ENCODE measurements at places on chromosomes 2 and 18.

GRCh38 chr2:101076581-101076980 lies 74.5 kb downstream of the RPL31 start:
- no peak for DNase-seq

- no peak for DNase-seq
Measured at GRCh38 chr18:11669271-11669947, 19.7 kb upstream of the GNAL start.

DNA sequence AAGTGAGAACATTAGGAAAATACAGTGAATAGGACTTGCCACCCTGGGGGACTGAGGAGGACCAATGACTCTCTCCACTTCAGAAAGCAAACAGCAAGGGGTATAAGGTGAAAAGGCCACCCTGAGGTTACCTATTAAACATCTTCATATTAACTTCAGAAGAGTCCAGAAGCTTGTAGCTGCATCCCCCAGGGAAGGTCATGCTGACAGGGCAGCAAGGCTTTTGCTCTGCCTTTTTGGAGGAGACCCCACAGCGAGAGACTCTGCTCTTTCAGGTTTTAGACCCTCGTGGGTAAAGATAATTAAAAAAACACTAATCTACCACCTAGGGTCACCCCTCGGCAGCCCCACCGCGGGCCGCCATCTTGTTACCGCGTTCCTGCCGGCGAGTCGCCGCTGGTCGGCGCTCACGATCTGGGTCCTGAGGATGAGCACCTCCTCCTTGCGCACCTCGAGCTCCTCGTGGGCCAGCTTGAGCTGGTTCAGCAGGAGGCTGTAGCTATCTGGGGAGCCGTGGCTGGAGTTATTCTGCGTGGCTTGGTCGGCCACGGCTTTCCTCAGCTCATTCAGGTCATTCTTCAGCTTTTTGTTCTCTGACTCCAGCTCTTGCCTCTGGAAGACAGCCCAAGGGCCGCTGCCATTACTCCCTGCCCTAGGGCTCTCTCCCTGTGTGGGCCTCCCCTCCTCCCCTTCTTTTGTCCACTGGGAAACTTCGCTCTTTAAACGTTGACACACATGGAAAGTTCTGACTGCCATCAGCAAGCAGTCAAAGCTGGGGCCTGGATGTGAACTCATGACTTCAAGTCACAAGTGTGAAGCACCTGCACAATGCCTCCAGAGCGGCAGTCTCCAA lies 50.7 kb upstream of the ACAA2 start:
- DNase-seq: no peak

DNA sequence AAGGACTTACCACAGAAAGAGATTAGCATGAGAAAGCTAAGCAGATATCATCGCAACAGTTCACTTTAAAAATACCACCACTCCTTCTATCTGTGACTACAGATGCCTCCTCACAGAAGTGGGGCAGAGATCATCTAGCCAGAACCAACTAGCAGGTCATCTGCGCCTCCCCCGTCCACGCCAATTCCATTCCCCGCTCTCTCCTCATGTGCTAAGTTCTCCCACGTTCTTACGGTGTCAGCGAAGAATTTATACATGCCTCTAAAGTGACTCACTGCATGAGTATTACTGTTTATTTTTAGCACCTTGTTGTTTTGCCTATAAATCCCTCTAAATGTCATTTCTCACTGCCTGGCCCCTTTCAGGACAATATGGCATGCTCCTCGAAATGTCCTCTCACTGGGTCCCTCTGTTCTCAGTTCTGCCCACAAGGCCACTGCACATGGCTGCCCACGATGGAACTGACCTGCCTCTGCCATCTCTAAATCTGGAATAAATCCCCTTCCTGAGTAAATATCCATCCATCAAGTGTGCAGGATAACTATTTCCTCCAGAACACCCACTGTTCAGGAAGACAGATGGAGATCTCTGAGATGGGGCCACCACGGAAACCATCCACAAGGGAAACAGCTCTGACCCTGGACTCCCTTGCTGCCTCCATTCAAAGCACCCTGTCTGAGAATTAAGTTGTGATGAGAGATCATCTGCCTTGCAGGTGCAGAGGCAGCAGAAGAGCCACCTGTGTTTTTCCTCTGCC lies 137.7 kb downstream of the IRS1 start:
- DNase-seq: no peak

DNA sequence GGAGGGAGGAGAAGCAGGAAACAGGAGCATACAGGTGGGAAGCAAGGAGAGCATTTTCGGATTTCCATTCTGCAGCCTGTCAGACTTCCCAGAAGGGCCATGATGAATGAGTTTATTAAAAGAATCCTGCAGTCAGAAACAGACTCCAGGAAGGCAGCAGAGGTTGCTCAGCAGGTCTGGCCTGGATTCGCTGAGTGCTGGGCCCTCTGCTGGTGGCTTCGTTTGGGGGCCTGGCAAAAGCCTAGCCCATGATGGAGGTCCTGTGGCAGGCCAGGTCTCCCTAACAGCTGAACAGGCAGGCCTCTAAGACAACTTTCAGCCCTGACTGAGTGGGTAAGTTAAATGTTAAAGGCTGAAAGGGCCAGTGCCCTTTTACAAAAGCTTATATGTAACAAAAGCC lies 108.2 kb upstream of the CAPN13 start:
- DNase-seq: no peak

- DNase-seq: no peak
Measured at GRCh38 chr2:77009307-77009706, 512.9 kb downstream of the LRRTM4 start.

DNA sequence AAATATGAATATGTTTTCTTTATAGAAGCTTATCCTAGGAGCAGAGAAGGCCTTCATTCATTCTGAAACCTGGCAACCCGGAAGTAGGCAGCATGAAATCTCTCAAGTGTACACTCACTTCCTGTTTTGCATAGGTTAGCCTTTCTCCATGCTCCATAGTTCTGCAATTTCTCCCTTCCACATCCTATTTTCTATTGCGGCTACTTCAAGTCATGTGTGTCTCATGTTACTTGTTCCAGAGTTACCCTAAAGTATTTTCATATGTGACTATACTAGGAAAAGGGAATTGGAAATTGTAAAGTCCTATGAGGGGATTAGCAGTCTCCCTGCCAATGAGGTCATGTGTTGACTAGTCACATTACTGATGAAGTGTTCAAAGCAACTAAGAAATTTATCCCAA lies 320.6 kb downstream of the NCKAP5 start:
- no peak for DNase-seq

DNA sequence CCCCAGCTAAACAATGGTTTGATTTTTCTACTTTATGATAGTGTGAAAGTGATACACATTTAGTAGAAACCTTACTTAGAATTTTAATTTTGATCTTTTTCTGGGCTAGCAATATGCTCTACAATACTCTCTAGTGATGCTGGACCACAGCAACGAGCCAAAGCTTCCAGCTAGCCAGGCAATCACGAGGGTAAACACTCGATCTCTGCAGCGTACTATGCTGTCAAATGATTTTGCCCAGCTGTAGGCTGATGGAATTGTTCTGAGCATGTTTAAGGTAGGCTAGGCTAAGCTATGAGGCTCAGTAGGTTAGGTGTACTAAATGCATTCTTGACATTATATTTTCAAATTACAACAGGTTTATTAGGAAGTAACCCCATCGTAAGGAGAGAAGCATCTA lies 207.5 kb downstream of the LRRTM4 start:
- no peak for DNase-seq

GRCh38 chr2:27150639-27151230 lies 1.9 kb downstream of the TCF23 start:
- DNase-seq: no peak

DNA sequence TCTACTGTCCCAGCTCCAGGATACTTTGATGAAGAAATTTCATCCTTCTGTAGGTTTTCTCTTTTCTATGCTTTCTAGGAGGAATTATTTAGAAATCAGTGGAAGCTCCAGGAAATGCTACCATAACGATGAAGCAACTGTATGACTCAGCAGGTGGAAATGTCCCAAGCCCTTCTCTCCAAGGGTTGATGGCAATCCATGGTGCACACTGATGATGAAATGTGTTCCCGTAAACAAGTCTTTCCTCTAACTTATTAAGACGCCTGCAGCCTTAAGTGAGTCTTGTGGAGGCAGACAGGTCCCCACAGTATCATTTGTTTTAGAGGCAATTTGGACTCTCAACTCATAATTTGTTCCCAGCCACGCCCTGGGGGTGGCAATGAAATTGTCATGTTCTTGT lies 777.6 kb upstream of the SOX11 start:
- no peak for DNase-seq

DNA sequence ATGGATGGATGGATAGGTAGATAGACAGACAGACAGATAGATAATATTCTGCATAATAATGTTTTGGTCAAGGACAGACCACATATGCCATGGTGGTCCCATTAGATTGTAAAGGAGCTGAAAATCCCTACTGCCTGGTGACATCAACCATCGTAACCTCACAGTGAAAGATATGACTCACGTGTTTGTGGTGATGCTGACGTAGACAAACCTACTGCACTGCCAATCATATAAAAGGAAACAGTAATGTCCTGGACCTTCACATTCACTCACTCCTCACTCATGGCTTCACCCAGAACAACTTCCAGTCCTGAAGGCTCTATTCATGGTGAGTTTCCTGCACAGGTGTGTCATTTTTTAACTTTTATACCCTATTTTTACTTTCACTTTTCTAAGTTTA lies 202.9 kb upstream of the TPO start:
- no peak for DNase-seq

GRCh38 chr2:8148260-8149006 lies 533.4 kb upstream of the ID2 start:
- DNase-seq: no peak

GRCh38 chr18:73981796-73982195 lies 165.8 kb downstream of the FBXO15 start:
- no peak for DNase-seq

DNA sequence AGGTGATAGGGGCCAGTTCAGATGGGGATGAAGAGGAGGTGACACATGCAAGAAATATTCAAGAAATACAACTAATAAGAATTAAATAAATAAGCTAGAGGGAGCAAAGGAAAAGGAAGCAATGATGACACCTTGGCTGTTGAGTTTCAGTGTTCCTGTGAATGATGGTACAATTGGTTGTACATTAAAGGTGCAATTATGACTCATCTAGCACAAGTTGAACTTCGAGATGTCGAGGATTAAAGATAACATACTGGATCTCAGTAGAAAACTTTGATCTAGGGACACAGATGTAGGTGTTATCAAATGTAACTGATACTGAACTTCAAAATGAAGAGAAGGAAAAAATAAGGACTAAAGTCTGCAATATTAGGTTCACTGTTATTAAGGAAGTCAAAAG lies 760.6 kb upstream of the CHAC2 start:
- DNase-seq: no peak

- DNase-seq: no peak
Measured at GRCh38 chr2:46849721-46850556, 65.7 kb downstream of the MCFD2 start.

GRCh38 chr18:44927127-44927849 lies 246.6 kb downstream of the SETBP1 start:
- DNase-seq: no peak

- DNase-seq: no peak
Measured at GRCh38 chr2:206481056-206481455, 37.7 kb downstream of the ADAM23 start.

DNA sequence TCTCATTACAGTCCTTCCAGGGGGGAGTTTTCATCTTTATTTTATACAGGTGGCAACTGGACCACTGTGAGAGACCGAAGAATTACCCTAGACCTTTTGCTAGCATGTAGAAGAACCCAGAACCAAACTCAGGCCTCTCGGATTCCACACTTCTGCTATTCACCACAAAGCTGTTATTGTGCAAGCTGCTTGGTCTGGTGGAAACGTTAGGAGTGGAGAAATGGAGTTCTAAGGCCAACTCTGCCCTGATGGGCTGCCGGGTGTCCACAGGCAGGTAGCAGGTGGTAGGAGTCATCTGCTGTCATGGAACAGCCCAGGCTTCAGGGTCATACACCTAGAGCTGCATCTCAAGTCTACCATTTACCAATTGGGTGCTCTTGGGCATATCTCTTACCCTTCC lies 218.8 kb downstream of the BCL11A start:
- DNase-seq: no peak

DNA sequence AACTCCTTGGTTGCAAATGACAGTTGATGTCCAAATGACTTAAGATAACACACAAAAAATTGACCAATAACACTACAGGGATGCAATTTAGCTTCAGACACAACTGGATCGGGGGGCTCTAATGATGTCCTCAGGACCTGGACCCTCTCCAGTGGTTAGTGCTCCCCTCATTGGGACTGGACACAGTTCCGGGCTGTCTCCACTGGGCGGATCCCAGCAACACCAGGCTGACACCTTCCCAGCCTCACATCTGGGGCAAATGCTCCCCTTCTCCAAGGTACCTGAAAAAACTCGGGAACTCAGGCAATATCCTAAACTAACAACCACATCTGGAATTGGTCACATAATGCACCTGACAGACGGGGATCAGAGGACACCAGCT lies 48.7 kb downstream of the PSMG2 start:
- DNase-seq: no peak

DNA sequence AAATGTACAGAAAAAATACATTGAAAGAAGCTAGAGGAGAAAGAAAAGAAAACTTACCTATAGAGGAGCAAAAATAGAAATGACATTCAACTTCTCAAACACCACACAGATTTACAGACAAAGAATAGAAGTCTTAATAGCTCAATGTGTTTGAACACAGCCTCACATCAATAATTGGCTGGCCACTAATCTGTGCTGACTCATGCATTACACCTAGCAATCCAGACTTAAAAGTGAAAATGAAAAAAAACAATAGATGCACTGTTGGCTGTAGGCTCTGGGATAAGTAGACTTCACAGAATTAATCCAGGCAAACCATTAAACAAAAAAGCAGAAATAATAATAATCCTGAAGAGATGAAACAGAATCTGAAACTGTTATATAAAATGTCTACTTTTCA lies 961.3 kb upstream of the CELF4 start:
- DNase-seq: no peak

DNA sequence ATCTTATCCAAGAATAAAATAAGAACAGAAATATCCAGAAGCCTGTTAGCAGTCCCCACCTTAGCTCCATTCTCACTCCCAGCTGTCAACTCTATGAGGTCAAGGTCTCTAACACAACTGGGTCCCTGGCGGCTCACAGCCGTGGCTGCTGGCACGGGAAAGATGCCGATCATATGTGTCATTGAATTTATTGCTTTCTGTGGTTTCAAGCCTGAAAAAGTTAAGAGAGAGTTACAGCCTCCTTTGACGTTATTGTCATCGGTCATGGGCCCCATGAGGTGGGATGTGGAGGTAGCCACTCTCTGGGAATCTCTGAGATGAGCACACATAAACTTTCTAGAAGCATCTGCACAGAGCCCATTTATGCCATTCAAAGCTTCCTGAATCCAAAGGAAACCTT lies 28.7 kb upstream of the CABLES1 start:
- DNase-seq: no peak

All from stimulated activated CD4-positive, alpha-beta T cell treated with anti-CD3 and anti-CD28 coated beads, Interleukin-1b, Interleukin-23, amount 100 ng/mL, for 1 hour (primary cell).